Keratinocyte (primary cell): ENCODE measurements at places on chromosomes 3 and 15. TPM values are rescaled to one million over a fixed set of nuclear protein-coding genes. Genes with fewer than 3 reads are reported as not detected.

GRCh38 chr3:135853981-135854380 is 111.5 kb upstream of the PPP2R3A start:
- DNase-seq: no peak

CD200R1 gene
- polyA plus RNA-seq: 0.97 to 1.9 TPM (median 1.6 TPM) in 3 replicates

DNA sequence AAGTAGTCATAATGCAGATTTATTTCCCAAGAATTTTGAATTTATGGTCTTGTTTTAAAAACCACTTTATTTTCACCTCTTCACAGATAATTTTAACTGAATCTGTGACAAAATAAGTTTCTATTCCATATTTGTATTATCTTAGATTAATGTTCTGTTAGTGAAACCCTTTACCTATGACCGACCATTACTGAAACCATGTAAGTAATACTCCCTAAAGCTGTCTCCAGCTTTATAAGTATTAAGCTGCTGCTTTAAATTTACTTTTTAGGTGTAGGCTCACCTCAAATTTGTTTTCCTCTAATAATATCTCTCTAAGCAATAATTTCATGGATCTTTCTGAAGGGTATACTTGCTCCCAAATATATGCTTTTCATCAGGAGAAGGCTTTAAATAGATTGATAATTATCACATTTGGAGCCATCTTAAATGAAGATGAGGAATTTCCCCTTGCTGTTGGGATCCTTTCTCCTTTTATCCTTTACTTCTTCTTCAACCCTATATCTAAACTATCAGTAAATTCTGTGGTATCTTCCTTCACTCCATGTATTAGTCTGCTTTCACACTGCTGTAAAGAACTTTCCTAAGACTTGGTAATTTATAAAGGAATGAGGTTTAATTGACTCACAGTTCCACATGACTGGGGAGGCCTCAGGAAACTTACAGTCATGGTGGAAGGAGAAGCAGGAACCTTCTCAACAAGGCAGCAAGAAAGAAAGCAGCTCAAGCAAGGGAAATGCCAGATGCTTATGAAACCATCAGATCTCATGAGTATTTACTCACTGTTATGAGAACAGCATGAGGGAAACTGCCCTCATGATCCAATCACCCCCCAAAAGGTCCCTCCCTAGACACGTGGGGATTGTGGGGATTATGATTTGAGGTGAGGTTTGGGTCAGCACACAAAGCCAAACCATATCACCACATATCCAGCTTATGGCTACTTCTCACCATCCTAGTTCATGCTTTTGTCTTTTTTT is 92.3 kb upstream of the P2RY1 start:
- no peak for DNase-seq

DNA sequence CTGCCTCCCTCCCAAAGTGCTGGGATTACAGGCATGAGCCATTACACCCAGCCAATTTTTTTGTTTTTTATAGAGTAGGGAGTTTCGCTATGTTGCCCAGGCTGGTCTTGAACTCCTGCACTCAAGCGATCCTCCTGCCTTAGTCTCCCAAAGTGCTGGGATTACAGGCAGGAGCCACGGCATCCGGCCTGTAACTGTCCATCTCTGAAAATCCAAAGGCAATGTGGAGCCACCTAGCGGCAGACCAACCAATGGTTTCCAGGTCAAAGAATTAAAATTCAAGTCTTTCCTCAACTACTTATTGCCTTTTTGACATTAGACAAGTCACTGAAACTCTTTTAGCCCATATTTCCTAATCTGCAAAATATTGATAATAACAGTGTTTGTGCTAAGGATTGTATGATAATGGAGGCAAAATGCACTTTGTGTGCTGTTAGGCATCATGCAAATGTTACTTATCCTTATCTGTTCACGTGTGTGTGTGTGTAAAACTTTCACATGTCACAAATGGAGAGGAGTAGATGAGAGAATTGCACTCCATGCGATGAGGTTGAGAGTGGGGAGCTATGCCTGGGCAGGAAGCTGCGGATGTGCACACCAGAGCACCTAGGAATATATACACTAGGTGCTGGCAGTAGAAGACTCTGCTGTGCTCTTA is 48.7 kb downstream of the COL8A1 start:
- no peak for DNase-seq

GRCh38 chr15:62342959-62343358 is 177.9 kb upstream of the C2CD4B start:
- no peak for DNase-seq

DNA sequence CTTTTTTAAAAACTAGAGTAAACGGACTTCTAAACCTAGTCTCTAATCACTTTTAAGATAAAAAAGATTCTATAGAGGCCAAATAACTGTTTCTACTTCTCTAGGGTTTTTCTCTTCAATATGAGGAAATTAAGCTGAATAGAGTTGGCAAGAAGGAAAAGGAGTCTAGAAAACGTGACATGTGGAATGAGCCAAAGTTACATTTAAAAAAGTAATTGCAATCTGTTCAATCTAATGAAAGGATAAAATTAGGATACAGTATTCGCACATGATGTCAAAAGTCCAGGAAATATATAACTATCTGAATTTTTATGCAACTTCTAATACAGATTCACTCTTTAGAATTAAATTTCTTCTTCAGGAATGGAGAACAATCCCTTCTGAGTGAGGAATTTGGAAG is 300.1 kb downstream of the ULK4 start:
- DNase-seq: no peak

DNA sequence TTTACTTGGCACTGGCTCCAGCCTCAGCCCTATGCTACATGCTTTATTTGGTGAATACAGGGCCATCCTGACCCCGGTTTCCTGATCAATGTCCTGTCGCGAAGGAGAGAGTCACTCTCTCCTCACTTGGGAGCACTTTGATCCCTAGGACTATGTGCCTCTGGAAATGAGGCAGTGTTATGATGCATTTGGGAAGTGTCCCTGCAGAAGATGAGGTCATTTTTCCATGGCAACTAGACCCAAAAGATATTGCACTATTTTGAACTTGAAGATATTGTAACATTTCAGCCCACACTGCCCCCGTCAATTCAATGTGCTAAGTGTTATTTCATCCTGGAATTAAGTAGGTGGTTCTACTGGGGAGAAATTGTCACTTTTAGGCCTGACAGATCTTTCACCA is 68.0 kb downstream of the LRRK1 start:
- DNase-seq: no peak

DNA sequence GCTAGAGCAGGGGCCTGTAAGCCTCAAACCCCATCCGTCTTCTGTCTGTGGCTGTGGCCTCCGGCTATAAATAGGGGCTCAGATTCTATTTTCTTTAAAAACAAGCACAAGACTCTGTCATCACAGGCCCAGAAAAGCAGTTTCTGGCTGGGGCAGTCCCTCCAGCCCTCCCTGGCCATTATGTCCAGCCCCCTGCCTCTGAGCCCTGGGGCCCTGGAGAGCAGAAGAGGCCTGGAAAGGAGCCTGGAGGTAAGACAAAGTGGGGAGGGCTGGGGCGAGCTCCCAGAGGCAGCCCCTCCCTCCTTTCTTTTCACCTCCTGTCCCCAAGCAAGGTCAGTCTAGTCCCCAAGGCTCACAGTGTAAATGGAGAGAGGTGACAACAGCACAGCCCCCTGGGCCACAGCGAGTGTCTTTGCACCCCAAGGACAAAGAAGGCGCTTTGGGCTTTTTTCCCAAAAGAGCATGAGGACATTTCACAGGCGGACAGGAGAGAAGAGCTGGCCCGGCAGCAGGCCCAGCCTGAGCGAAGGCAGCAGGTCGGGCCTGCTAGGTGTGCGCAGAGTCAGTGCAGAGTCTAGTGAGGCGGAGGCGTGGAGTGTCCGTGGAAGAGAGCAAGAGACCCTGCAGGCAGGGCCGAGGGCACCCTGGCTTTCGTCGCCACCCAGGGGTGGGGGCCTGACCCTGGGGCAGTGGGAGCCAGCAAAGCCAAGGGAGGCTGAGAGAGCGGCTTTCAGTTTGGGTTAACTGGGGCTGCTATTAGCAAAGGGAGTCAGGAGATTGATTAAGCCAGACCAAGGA is 188.3 kb downstream of the TBC1D2B start:
- no peak for DNase-seq

- DNase-seq: peak; percentile 26
These were observed 56.8 kb upstream of the TFRC start for GRCh38 chr3:196138482-196139254.

- no peak for DNase-seq
These were observed 92.1 kb downstream of the TRIM42 start for GRCh38 chr3:140769951-140770350.

- DNase-seq: no peak
These were observed 151.0 kb downstream of the CHSY1 start for GRCh38 chr15:101100593-101101442.
